ENCODE measurements at places on chromosomes 4 and X.

- DNase-seq: no peak
Observed at GRCh38 chr4:59068722-59069418, 1958.7 kb upstream of the IGFBP7 start.

DNA sequence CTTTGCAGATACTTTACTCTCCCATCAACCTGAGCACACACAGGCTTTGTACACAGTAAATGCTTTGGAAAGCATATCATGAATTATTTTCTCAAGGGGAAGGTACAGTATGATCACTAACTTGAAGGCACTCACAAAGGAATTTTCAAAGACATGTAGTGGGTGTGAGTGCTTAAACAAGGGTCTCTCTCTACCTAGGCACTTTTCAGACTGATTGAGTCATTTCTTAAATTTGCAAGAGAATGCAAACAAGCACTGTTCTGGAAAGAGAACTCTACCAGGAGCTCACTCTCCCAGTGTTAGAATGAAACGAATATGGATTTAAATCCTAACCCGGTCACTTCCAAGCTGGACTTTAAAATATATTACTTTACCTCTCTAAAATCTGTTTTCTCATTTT, 85.7 kb downstream of the MAML3 start:
- DNase-seq: no peak

GRCh38 chr4:13097971-13098370, 386.2 kb downstream of the RAB28 start:
- no peak for DNase-seq

DNA sequence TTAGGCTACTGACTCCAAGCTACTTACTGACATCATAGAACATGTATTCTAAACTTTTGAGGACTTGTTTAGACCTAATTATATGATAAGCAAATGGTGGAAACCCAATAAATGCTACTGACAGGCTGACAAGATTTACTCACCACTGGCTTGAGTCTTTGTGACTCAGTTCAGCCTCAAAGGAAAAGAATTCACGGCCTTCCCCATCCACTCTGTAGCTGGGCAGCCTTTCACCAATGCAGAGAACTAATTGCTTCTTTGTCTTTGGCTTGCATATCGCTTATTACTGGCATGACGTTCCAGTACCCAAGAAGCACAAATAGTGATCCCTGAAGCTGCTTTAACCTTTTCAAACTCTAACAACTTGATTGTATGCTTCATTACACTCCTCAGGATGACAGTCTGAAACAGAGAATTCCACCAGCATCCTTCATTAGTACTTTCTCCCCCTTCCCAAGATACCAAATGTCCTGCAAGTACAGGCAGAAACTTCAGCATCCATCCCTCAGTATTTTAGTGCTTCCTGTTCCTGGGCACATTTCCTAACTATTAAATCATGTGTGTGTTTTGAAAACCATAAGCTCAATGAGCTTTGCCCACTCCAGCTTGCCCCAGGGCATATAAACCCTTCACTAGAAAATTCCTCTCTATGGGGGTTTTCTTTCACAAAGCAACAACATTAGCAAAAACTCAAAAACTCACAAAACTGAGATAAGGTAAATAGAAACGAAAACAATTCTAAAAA, 298.1 kb upstream of the SLC7A11 start:
- DNase-seq: no peak

DNA sequence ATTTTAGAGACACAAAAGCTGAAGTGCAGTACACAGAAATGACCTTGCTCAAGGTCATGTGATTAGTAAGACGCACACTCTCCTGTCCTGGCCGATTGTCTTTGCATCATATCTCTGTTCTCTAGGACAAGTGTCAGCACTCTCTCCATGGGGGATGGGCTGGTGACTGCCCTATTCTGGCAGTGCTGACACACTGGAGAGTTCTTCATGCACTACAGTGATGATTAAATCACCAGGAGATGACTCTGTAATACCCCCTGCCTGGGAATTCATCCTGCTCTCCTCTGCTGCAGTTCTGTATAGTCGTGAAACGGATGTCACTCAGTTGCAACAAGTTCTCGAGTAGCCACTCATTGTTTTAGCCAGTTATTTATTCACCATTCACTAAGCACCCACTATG, 5.3 kb upstream of the SHISA3 start:
- no peak for DNase-seq

DNA sequence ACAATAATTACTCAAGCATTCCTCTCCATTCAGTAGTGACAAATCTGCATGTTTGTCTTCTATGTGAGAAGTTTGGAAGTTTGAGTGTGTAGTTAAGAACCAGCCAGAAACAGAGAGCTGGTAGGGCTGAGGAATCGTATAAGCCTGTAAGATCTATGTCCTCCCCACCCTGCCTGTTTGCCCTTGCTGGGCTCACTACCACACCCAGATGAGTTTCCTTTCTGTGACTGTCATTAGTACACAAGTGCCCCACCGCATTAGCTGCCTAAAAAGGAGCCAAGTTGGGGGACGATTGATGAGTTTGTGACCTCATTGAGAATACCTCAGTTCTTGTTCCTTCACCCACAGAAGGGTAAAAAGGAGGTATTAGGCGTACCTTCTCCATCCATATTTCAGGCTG, 28.3 kb downstream of the DOCK11 start:
- DNase-seq: no peak

DNA sequence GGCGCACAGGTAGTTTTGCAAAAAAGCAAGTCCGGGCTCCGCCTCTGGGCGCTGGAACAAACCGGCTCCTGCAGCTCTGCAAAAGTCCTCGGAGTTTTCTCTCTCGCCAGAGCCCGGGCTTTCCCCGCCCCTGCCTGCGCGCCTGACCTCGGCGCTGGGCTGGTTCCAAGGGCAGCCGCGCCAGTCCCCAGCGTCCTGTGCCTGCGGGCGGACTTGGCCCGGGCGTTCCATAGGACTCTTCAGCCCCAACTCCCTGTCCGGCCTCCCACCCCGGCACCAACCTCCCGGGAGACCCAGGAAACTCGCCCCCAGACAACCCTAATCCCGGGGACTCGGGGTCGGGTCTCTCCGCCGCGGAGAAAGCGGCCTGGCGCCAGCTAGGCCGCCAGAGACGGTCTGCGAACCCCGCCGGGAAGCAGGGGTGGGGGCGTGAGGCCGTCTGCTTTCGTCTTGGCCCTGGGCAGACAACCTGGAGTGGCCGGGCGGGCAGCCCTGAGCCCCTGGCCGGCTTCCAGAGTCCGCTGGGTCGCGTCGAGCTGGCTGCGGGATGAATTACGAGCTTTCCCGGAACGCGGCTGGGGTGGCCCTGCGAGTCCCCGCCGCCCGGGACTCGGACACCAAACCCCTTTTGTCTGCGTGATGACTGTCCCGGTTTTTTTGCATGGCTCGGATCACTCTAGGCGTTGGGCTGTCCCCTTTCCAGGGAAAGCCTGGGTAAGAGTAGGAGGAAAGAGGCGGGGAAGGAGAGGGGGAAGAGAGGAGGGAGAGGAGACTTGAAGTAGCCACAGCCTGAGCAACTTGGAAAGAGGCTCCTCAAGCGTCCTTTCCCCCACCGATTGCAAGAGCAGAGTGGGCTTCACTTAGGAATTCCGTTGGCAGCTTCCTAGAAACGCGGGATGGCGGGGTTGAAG, 916 bp downstream of the MXRA5 start:
- DNase-seq: no peak

DNA sequence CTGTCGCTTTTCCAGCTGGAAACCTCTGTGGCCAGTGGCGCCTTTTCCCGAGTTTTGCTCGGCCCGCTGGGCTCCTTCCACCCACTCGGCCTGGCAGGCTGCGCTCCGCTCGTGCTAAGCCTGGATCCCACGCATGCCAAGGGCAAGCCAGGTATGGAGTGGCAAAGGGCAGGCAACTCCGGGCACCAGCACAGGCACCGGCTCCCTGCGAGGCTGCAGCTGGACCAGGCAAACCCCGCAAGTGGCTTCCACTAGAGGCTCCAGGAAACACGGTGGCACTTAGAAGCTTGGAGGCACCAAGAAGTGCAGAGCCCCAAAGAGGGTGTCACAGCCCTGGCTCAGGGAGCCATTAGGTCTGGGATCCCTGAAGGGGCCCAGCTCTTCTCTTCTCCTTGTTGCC, 59.5 kb downstream of the PPA2 start:
- no peak for DNase-seq

- DNase-seq: no peak
Observed at GRCh38 chrX:8147226-8147625, 23.8 kb downstream of the VCX2 start.

DNA sequence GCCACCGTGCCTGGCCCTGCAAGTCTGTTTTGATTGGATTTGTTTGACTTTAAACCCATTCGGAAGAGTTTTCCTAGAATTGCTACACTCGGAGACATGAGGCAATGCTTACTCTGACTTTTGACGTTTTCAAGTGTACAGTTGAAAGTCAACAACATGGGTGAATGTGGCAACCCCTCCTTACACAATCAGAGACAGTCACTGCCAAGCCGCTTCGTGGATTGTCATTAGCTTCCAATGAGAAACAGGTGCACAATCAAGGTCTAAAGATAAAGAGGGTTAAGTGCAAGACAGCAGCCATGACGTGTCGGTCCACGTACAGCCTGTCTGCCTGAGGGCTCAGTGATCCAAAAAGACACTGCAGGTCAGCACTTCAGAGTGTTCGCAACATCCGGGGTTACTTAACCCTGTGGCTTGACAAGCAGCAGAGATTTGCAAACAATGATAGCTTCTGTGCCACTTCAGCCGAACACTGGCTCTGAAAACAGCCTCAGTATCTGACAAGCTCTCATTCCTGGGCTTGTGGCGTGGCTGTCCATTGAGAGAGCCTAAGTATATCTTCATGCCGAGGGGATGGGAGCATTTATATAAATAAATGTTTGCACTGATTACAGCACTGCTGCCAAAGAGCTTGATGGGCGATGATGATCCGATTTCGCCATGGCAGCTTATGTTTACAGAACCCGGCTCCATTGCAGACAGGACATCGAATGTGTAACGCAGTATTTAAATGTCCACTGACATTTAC, 180.0 kb downstream of the DHRSX start:
- no peak for DNase-seq

- DNase-seq: no peak
Observed at GRCh38 chr4:94508806-94509205, 57.1 kb downstream of the PDLIM5 start.

GRCh38 chr4:24146127-24146526, 256.3 kb upstream of the PPARGC1A start:
- no peak for DNase-seq

DNA sequence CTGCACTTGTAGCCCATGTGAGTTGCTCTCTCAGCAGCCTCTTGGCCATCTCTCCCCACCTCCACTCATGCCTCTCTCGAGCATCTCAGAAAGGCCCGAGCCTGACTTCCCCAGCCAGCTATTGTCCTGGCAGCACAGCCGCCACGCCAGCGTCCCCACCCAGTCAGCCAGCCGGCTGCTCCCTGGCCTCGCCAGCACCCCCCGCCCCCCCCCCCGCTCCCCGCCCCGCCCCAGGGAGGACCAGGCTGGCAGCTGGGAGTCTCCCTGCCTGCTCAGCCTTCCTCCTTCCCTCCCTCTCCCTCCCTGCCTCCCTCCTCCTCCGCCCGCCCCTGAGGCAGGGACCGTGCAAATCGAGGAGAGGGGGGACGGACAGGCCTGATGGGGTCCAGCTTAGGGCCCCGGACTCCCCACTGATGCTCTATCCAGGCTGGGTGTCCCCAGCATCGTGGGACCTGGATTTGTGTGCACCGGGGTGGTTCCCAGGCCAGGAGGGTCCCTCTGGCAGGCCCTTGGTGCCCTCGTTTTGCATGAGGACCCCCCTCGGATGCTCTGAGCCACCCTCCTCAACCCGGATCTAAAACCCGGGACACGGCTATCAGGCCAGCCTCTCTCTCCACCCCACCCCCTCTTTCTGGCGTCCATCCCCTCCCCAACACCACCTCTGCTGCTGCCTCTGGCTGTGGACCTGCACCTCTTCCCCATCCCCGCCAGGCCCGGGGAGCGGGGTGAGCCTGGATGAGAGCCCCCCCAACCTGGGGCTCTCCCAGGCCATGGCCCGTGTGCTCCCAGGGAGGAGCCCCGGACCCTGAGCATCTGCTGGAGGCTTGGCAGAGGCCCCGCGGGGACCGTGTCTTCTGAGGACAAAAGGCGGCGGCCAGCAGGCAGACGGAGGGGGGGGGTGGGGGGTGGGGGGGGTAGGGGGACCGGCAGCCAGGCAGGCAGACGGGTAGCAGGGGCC, at the start of gene GPR173:
GPR173 (plus strand) TSS at position 621 of the 958 bp plus-strand sequence. CDS start 27,833 bp downstream, outside the sequence.
- DNase-seq: no peak

- DNase-seq: no peak
Observed at GRCh38 chrX:38151441-38151840, 69.2 kb downstream of the SRPX start.

DNA sequence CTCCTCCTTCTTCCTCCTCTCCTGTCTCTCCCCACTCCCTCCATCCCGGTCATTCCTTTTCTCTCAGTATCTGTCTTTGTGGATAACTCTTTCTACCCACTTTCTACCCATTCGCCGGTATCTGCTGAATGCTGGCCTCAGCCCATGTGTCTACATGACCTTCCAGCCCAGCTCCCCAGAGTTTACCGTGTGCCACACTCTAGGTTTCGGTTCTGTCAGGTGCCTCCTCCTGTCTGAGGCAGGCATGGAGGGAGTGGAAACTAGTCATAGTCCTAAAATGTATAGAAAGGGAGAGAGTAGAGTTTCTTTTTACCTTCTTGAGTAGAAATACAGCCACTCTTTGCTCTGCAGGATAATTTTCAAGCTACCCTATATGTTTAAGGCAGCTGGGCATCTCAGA, 33.5 kb upstream of the SCRG1 start:
- no peak for DNase-seq

- DNase-seq: no peak
Observed at GRCh38 chrX:1264556-1264955, 4.1 kb upstream of the CSF2RA start.

GRCh38 chr4:98446499-98447375, 185.6 kb downstream of the RAP1GDS1 start:
- DNase-seq: peak; percentile 31

GRCh38 chrX:48003367-48003757, 427 bp downstream of the ZNF182 start:
- DNase-seq: no peak

DNA sequence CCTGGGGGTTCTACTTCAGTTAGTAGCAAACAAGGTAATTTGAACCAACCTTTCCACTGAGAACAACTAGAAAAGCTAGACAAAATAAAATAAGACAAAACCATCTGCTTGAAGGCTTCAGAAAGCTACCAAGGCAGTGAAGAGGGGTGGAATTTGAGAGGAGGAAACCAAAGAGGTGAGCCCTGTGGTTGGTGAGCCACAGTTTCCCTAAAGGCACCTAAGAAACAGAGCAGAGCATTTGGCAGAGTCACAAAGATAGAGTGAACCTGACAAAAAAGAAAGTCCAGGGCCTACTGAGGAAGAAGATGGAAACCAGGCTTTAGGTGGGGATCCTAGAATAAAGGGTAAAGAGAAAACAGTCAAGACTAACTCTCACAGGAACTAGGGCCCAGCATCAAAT, 44.3 kb downstream of the CHST7 start:
- DNase-seq: no peak

DNA sequence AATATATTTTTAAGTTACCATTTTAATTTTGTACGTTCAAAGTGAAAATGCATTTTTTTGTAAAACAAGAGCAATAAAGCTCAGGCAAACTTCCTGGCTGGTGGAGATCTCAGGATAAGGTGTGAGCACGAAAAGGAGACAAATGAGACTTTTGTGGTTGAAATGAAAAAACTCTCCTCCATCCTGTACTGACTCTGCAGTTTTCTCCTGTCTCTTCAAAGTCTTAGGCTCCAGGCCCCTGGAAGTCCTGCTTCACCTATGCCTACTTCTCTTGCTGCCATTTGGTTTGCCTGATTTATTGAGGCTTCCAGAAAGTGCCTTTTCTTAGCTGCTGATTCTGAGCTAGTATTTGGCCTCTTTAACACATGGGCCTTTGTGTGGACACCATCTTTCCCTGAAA, 77.7 kb downstream of the MAML3 start:
- DNase-seq: no peak

Measured in activated T-helper 1 cell treated with anti-CD3 and anti-CD28 coated beads, Interleukin-2, amount 50 U/mL, for 16 hours (primary cell).